Posterior vena cava (tissue), 2 donors: ENCODE measurements at places on chromosomes 6 and 20. TPM values are rescaled to one million over a fixed set of nuclear protein-coding genes. Genes with fewer than 3 reads are reported as not detected.

DNA sequence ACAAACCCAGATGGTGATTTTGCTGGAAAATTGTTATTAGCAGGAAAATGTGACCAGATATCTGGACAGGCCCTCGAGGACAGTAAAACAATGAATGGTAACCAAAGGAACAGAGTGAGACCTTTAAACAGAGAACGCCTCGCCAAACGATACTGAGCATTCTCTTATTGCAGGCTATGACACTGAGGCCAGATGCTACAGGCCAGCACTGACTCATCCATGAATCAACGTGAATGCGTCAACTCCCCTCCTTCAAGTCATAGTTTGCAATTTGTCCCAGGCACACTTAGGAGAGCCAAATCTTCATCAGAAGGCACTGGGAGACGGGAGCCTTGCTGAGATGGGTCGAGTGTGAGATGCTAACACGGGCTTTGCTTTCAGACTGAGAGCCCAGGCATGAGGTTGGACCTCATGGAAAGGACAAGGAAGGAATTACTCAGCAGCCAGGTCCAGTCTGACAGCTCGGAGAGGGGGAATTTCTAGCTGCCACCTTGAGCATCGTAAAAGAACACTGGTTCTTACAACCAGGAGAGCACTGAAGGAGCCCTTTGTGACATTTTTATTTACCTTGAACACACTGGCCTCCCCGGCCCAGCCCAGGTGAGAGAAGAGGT is 60.7 kb downstream of the BMP7 start:
- DNase-seq = no peak

The TGM6 gene
- not detected for total RNA-seq

- no peak for DNase-seq
These were observed 557.4 kb upstream of the EYS start for GRCh38 chr6:66264376-66264775.

DNA sequence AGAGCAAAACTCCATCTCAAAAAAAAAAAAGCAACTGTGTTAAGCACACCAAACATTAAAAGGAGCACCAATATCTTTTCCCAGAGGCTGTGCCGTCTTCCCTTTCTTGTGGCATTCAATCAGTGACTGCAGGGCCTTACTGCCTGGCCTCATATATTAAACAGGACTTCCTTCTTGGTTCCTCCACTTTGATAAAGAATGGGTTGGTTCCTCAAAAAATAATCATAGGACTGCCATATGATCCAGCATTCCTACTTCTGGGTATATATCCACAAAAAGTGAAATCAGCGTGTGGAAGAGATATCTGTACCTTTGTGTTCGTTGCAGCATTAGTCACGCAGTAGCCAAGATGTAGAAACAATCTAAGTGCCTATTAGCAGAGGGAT is 40.3 kb upstream of the GFOD1 start:
- no peak for DNase-seq

GRCh38 chr6:159762681-159763293 is 942 bp downstream of the ACAT2 start:
- DNase-seq = no peak

DNA sequence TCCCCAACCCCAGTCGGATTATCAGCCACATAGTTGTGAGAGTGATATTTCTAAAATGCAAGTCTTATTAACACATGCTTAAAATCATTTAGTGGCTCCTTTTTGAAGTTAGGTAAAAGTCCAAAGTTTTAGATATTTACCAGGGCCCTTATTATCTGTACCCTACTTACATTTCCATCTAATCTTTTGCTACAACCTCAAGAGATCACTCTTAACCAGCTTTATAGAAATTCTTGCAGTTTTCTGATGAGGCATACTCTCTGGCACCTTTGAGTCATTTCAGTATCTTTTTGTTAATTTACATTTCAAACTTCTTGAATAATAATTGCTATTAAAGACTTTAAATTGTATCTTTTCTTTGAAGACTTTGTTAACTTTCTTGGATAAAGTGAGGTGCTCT is 453.3 kb downstream of the RFPL4B start:
- no peak for DNase-seq

The TMEM244 gene
- not detected for total RNA-seq

- no peak for DNase-seq
These were observed 289.9 kb upstream of the TSHZ2 start for GRCh38 chr20:52682237-52682636.

GRCh38 chr6:128208078-128208477 is 307.2 kb upstream of the THEMIS start:
- no peak for DNase-seq

The ENPP1 gene
- 13.6 TPM for total RNA-seq

- DNase-seq = no peak
These were observed 29.2 kb downstream of the ID4 start for GRCh38 chr6:19866173-19866984.

DNA sequence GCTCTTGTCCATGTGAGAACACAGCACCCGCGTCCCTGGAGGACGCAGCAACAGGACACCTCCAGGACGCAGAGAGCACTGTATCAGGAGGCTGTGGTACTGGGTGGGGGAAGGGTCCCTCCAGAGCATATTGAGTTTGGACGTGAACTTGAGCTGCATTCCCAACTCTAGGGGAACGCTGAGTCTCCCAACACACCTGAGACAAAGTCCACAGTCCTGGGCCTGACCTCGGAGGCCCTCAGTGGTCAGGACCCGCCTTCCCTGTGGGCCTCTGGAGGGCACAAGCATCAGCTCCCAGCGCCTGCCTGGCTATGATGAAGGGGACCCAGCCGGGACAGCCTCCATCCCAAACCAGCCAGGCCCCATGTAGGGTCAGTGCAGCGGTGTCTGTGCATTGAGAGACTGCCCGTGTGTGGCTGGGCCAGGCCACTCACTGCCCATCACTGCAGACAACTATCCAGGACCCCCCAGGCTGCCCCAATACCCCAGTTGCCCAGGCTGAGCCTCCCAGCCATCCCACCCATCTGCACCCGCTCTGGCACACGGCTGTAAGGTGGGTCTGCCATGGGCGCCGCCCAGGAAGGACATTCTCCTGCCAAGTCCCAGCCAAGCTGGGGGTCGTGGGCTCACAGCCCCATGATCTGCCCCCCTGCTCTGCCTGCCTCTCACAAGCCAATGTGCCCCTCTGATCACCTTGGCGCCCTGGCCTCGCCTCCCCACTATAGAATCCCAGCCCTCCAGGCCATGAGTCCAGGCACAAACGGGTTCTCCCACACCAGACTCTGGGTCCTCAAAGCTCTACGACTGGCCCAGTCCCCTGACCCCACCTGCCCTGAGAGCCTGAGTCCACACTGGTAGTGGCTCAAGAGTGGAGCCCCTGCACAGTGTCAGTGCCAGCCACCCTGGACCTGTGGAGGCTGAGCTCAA is 115.7 kb downstream of the TAF4 start:
- DNase-seq = peak; percentile 65

DNA sequence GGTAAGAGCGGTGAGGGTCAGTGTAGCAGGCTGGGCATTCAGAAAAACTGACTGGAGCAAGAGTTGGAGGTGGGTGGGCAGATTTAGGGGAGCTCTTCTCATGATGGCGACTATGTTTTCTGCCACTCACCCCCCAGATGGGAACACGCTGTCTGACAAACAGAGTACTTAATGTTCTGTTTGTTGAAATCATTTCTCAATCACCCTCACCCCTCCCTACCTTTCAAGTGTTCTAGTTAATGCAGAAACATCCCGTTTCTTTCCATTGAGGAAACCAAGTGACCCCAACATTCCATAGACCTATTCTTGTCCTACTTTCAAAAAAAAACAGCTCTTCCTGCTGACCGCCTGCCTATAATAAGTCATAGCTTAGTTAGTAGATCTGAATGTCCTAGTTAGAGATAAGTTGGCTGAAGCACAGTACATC is 132.5 kb upstream of the NEDD9 start:
- no peak for DNase-seq

DNA sequence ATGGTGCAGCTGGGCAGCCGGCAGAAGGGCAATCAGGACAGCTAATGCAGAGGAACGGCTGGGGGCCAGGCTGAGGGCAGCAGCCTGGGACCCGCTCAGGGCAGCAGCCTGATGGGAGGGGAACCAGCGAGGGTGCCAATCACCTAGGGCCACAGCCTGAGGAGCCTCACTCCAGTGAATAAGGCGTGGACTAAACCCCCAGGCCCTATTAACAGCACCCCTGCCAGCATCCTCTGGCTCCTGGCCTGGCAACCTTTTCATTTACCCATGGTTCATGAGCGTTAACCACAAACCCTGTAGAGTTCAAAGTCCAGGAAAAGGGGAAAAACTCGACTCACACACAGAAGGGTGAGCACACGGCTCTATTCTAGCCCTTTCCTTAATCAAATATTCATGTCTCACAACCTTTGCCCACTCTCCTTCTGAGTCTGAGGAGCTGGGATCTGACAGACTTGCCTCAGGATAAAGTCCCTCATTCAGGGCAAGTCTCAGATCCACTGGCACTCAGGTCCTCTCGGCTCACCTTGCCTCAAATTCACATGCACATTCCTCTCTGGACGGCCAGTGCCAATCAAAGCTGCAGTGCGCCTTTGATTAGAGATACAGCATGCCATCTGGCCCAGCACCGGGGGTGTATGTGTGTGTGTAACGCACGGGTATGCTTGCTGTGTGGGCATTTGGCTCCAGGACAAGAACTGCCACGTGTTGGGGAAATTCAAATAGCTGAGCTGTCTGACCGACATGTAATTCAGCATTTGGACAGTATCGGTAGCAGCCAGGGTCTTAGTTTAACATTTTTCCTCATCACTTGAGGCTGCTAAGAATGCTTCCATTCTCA is 86.9 kb upstream of the TRAF3IP2 start:
- no peak for DNase-seq

The LY6G5B gene
- total RNA-seq = 9.8 TPM

DNA sequence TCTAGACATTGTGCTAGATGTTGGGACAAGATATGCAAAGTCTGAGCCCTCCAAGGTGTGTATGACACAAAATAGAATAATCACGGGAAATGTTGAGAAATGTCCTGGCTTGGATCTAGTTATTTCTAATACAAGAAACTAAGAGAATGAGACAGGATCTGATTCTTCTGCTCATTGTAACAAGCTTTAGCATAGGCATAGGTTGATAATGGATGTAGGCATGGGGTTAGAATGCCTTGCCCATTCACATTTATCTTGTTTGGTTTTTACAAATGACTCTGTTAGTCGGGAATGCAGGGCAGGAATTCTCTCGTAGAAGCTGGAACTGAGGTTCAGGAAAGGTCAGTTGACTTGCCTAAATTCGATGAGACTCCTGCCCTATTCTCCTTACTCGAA is 1.5 kb upstream of the SLC26A8 start:
- no peak for DNase-seq

GRCh38 chr20:57582432-57583288 is 21.8 kb downstream of the PCK1 start:
- DNase-seq = no peak

GRCh38 chr6:116439522-116440051 is 21.6 kb upstream of the CALHM6 start:
- no peak for DNase-seq

The IGF2R gene
- total RNA-seq = 62.7 TPM

DNA sequence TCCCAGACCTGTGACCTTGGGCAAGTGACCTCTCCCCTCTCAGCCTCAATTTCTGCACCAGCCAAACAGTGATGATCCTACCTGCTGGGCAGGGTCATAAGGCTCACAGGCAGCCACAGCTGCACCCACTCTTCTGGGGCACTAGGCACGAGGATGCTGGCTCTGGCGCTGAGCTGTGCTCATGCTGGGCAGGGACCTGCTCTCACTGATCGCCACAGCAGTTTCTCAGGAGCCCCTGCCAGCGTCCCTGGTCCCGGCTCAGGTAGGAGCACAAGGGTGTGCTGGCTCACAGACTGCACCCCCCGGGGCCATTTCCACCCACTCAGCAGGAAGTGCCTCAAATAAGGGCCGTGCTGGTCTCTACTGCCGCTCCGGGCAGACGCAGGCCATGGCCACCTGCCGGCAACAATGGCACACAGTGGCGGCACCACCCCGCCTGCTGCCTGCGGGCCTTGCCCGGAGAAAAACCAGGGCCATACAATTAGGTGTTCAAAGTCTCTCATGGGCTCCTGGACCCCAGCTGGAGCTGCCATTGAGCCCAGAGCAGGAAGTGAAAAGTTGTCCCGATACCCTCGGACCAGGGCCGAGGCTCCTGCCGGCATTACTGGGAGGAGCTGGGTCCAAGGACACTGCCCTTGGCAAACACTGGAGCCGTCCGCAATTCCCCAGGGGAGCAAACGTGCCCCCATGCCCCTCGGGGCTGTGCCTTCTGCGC is 4.6 kb upstream of the CABLES2 start:
- DNase-seq = no peak

The NRSN1 gene
- total RNA-seq = not detected

The ZSCAN23 gene
- 2.0 TPM for total RNA-seq

- DNase-seq = no peak
These were observed 13.3 kb downstream of the LRRN4 start for GRCh38 chr20:6040540-6040939.

- no peak for DNase-seq
These were observed 772.0 kb downstream of the HACE1 start for GRCh38 chr6:104087765-104088164.

DNA sequence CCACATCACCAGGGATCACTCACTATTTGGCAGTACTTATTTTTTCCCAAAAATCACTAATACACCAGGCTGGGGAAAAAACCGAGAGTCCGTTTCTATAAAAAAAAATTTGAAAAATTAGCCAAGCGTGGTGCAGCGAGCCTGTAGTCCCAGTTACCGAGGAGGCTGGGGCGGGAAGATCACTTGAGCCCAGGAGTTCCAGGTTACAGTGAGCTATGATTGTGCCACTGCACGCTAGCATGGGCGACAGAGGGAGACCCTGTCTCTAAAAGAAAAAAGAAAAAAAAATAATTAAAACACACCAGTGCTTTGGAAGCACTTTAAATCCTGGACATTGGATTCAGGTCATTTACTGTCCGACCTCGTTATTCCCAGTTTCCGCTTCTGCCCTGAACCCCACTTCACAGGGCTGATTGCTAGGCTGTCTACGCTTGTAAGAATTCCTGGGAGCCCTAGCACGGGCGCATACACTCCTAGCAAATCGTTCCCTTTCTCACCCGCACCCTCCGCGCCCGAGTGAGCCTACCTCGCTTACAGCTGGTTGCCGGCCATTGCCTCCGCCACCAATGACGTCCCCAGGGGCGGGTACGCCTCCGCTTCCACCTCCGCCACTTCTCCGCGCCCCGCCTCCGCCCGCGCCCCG is at the start of gene TPMT:
TPMT (minus strand) TSS at position 571 of the 643 bp plus-strand sequence. CDS start 5,950 bp downstream, outside the sequence.
- no peak for DNase-seq

DNA sequence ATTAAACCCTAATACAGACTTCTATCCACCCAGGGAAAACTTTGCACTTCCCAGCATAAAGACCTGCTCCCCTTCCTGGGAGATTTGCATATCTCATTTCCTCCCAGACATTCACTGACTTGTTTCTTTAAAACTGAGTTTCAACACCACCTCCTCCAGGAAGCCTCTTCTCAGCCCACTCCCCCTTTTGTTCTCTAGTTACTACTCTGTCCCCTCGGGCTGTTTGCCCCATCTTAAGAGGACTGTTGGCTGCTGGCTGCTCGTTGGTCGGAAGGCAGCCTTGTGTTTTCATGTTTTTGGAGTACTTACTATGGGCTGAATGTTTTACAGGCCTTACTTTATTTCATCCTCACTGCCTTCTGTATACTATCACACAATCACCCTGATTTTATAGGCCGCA is 6.6 kb downstream of the ARHGAP40 start:
- no peak for DNase-seq

The RIPOR3 gene
- total RNA-seq = 11.2 TPM

GRCh38 chr6:79902046-79902445 is 45.3 kb downstream of the ELOVL4 start:
- no peak for DNase-seq

- DNase-seq = no peak
These were observed 42.3 kb downstream of the GNAS start for GRCh38 chr20:58894652-58895447.
